ENCODE measurements at places on chromosomes 6 and 20.
A peak's percentile ranks its signal among the peaks of the same experiment; 100 is the strongest.

GRCh38 chr20:55586610-55587009, 418.7 kb downstream of the CBLN4 start:
- DNase-seq, result no peak

- no peak for DNase-seq
These were observed 504.9 kb downstream of the DOK5 start for GRCh38 chr20:54980103-54980960.

DNA sequence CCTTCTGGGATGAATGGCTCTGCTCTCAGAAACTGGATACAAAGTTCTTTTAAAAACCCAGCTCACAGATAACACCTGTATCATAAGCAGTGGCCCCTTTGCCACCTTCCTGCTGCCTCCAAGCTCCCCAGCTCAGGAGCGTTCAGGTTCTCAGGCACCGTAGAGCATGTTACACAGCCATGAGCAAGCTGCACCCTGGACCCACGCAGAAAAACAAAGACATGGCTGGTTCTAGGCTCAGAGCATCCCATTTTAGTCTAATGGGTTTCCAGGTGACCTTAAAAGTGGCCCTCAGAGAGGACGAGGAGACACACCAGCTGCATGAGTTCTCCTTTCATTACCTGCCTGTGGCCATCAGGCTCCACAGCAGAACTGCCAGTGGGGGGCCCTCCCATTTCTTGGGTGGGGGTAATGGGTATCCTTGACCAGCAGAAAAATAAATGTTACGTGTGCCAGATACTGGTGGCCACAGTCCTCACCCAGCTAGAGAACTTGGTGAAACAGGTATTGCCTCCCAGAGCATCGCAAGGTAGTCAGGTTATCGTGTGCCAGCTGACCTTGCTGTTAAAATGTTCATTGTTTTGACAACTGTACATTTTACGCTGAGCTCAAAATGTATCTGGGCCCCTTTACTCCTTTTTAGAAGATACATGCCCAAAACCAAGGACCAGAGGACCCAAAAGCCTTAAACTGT, 7.5 kb downstream of the PSMA7 start:
- DNase-seq, result no peak

- DNase-seq, result no peak
These were observed 433.2 kb upstream of the MARCKS start for GRCh38 chr6:113423956-113424355.

- peak; percentile 54 for DNase-seq
These were observed 1.2 kb downstream of the TGIF2 start for GRCh38 chr20:36574366-36575135.

GRCh38 chr20:63863798-63864544, 1.1 kb upstream of the TPD52L2 start:
- DNase-seq, result peak; percentile 81

DNA sequence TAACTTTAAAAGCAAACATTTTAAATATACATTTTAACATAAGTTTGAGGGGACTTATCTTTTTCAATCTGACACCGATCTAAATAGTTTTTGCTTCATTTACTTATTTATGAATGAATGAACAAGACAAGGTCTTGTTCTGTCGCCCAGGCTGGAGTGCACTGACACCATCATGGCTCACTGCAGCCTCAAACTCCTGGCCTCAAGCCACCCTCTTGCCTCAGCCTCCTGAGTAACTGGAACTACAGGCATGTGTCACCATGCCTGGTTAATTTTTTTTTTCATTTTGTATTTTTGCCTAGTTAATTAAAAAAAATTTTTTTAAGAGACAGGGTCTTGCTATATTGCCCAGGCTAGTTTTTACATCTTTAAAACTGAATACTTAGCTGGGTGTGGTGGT, 25.4 kb downstream of the FBXO9 start:
- DNase-seq, result no peak

GRCh38 chr20:8964959-8965562, 103.8 kb upstream of the PLCB4 start:
- no peak for DNase-seq

GRCh38 chr6:128694303-128695009, 174.1 kb upstream of the PTPRK start:
- no peak for DNase-seq
